ENCODE measurements at places on chromosomes 16 and 17.

DNA sequence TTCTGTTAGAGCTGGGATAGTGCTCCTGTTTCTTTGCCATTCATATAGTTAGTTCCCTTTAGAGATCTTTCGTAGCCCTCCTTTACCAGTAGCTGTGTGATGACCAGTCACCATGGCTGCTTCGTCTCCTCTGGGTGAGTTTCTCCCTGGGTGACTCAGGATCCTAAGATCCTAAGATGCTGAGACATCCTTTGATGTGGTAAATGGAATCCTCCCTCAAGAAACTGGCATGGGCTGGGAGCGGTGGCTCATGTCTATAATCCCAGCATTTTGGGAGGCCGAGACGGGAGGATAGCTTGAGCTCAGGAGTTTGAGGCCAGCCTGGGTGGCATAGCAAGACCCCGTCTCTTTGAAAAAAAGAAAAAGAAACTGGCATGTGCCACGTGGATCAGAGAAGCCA is 5.9 kb downstream of the PHAF1 start:
- DNase-seq = no peak

DNA sequence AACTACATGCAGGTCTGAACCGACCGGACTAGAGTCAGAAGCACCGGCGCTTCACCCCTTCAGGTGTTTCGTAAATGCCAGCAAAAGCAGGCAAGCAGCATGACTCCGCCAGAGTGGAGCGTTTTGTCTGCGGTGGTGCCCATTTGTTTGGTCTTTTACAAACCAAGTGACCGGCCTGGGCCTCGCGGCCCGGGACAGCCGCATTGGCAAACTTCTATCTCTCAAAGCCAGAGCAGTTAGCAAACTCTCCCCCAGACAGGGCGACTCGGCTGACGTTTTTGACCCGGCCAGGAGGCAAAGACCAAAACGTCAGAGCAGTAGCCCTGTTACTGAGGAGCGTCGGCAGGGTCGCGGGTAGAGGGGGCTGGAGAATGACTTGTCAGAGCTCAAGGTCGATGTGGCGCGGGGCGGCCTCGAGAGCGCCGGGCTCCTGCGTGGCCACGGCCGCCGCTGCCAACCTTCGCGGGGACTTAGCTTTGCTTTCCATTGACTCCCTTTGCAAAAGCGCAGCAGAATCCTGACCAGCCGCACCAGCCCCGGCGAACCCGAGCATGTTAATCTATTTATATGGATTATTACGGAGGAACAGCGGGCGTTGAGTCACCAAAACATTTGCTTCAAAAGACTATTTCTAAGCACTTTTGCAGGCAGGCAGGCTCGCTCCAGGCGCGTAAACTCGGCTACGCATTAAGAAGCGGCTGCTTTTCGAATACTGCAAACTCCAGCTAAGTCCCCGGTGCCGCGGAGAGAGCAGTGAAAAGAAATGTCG is 763 bp upstream of the SOX9 start:
- DNase-seq = peak; percentile 60

DNA sequence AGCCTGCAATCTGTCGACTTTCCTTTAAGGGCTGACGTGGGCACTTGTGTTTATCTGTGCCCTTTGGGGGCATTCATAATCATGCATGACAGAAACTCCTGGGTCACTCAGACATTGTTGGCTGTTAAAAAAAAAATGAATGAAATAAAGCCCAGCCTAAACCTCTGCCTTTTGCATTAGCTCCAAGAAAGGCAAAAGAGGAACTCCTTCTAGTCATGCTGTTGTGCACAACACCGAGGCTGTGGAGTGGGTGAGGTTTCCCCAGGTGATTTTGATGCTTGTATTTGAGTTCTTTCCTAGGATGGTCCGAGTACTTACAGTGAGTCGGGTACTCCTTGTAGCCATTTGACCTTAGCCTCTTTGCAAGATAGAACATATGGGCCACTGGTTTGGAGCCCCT is 49.6 kb upstream of the IRX6 start:
- no peak for DNase-seq

GRCh38 chr16:77212741-77213541 is 13.7 kb downstream of the SYCE1L start:
- DNase-seq = peak; percentile 30

DNA sequence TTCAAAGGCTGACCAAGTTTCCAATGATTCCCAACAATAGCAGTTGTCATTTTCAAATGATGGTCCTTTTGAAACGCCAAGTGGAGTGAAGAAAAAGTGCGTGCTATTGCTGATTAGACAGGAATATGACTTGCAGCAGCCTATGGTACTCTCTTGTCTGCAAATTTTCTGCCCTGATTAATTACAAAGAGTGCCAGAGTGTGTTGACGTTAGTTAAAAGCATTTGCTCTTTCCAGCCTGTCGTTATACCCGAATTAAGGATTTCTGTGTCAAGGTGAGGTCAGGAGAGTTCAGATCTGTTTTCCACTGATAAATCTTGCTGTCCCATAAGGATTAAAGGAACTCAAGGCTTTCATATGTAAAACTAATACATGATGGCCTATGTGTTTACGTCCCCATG is 75.0 kb upstream of the ADAMTS18 start:
- DNase-seq = no peak

GRCh38 chr16:48282636-48283263 is 35.4 kb upstream of the ABCC11 start:
- no peak for DNase-seq

DNA sequence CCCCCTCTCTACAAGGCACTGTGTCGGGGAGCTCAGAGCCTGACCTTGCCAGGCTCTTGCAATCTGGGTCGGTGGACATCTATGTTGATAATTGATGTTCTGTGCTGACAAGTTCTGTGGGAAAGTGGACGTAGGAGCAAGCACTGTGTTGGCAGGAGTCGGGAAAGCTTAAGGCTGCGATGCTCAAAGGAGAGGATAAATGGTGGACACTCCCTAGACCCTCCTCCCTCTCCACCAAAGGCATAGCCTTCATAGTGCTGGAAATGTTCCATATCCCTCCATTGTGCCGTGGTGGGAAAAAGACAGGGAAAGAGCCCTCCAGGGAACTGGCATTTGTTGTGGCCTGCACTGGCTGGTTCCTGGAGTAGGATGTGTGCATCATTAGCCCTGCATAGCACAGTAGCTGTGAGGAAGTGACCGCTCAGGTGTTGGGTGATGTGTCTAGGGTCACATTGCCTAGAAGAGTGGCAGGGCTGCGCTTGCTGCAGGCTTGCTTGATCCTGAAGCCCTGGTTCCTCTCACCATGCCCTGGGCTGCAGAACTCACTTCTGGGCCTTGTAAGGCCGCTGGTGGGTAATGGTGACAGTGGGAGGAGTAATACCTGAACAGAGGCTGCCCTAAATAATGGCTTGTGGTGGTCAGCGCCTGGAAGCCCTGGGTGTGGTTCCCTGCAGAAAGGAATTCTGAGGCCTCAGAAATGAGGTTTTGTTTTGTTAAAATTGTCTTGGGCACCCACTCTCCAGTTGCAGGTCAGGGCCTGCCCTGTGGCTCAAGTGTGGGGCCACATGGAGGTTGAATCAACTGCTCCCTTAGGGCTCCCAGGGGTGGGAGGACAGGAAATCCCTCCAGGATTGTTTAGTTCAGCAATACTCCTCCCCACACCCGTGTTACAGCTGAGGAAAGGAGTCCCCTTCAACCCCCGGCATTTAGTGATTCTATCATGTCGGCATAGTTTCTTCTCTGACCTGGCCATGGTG is 62.6 kb downstream of the KSR1 start:
- no peak for DNase-seq

DNA sequence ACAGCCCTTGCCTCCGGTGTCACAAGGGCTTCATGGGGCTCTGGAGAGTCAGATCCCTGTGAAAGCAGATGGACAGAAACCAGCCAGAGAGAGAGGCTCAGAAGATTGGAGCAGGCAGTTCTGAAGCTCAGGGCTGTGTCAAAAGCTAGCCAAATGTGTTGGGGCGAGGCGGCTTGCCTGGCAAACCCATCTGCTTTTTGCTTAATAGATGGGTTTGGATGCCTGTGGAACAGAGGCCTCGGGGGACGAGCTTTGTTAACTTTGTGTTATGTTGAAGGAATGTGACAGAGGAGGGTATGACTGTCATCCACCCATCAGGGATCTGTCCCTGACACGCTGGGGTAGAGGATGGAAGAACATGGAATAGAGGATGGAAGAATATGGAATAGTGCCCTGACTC is 21.0 kb upstream of the SLC12A3 start:
- no peak for DNase-seq

- no peak for DNase-seq
These were observed 43.6 kb downstream of the IKZF3 start for GRCh38 chr17:39820541-39820940.

DNA sequence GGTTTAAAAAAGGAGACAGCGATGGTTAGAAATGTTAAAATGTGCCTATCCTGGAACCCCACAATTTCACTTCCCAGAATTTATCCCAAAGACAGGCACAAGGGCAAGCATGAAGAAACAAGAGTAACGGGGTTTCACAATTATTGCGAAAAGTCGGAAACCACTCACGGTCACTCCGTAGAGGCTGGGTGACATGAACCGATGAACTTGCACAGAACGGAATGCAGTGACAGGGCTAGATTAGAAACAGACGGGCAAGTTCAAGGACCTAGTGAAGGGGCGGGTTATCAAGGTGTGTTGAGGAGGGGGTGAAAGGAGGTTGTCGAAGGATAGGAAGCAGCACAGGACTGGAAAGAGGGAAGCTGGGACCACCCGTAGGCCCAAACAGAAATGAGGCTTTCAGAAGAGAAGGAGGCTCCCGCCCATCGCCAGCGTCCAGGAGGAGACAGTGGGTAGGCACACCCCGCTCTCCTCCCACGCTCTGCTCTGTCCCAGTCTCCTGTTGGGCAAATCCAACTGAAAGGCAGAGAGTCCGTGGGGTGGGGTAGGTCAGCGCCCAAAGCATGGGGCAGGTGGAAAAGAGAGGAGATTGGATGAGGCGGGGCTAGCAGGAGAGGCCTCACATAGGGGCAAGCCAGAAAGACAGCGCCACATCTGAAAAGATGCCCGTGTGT is 47.4 kb upstream of the JPH3 start:
- no peak for DNase-seq

GRCh38 chr17:77287432-77288068 is 146.8 kb downstream of the SEC14L1 start:
- peak; percentile 77 for DNase-seq

GRCh38 chr17:75764417-75764710 is 628 bp downstream of the GALK1 start:
- DNase-seq = no peak
